ENCODE measurements at places on chromosomes 16 and 17. TPM values are rescaled to one million over a fixed set of nuclear protein-coding genes. Genes with fewer than 3 reads are reported as not detected.

TMC8 gene
- total RNA-seq: 26.9 TPM

DNA sequence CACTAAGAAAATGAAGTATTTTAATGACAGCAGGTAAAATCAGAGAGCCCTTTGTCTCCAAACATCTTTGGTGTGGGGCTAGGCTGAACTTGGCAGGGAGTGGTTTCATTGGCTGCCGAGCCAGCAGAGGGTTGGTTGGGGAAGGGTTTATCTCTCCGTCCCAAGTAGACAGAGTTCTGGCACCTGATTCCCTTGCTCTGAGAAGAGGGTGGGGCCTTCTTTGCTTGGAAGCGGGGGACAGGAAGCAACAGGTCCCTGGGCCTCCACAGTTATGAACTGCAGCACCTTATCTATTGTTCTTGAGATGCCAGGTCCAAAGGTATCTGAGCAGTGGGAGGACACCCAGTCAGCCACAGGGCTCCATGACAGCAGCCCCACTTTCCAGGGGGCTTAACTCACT lies 12.3 kb upstream of the CDH1 start:
- peak; percentile 78 for DNase-seq
- no peaks in the 10 kb centered on the region for H3K27me3 ChIP-seq
- H3K4me1 ChIP-seq: no peaks in the 10 kb centered on the region
- no peaks in the 10 kb centered on the region for H3K36me3 ChIP-seq
- peak overlapping the region; percentile 84 for H3K27ac ChIP-seq

TNFSF13 gene
- 48.9 TPM for total RNA-seq

DNA sequence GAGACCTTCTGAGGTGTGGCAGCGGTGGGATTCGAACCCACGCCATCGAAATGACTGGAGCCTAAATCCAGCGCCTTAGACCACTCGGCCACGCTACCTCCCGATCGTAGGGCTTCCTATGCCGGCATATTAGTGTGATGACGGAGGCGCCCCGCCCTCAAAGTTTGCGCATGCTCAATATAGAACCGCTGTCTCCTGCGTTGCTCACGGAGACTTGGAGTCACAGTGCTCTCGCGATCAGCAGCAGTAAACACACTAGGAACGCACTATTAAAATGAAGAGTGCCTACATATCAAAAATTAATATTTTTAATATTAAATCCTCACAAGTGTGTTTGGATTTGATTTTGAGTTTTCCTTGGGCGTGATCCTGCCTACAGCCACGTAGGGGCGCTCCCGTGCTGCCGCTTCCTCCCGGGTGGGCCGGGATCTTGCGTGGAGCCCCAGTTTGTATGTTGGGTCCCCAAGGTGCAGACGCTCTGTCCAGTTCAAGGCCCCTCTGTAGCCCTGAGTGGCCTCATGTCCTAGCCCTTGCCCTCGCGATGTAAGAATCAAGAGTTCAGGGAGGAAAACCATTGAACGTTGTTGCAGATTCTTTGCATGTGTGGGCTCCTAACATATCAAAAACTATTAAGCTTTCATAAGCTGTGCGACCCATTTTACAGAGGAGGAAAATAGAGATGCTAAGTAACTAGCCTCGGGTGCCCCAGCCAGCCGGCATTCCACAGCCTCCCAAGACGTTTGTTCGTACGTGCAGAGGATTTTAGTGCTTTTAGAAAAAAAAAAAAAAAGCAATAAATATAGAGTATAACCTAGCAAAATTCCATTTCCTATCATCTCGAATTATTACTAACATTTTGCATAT lies 10.2 kb upstream of the EEF2K start:
- H3K4me1 ChIP-seq: no peaks in the 10 kb centered on the region
- peak overlapping the region; percentile 46 for H3K4me3 ChIP-seq
- no peaks in the 10 kb centered on the region for H3K36me3 ChIP-seq
- no peaks in the 10 kb centered on the region for H3K27me3 ChIP-seq

DNA sequence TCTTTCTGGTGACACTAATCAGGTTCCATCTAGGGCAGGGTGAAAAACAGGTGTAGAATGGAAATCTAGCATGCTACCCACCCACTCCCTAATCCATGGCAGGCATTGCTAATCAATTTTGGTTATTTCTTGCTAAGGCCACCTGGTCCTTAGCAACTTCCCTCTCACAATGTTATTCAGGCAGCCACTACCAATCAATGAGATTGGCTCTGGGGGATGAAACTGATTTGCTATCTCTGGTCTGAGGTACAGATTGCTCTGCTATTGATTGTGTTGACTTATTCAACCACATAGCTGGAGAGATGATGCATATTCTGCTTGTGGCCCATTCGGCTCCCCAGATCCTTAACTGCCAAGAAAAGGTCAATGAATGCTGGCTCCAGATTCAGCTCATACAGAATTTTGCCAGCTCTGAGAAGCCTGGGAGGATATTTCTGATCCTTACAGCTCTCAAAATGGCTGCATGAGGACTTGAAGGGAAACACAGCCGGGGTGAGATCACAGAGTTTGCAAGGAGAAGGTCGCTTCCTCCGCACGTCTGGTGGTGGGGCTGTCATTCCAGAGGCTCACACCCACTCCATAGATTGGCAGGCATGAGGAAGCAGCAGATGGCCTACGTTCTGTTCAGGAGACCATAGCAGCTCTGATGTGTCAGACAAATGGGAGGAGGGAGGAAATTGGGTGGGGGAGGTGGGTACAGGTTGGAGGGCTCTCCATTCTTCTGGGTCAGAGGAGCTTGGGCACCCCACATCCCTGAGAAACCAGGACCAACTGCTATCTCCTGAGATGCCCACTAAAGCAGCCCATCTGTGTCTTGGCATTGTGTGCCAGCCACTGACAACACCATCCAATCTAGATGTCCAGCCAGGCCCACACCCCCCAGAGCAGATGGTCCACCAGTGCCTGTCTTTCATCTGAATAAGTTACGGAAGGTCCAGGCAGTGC lies 22.3 kb downstream of the SEZ6 start:
- no peak overlapping the region for H3K27ac ChIP-seq
- H3K4me1 ChIP-seq: no peaks in the 10 kb centered on the region
- no peak overlapping the region for H3K4me3 ChIP-seq
- no peaks in the 10 kb centered on the region for H3K36me3 ChIP-seq

All from Peyer's patch (tissue), 4 donors.